H7 (cell line): ENCODE measurements at places on chromosomes 12 and 14.

DNA sequence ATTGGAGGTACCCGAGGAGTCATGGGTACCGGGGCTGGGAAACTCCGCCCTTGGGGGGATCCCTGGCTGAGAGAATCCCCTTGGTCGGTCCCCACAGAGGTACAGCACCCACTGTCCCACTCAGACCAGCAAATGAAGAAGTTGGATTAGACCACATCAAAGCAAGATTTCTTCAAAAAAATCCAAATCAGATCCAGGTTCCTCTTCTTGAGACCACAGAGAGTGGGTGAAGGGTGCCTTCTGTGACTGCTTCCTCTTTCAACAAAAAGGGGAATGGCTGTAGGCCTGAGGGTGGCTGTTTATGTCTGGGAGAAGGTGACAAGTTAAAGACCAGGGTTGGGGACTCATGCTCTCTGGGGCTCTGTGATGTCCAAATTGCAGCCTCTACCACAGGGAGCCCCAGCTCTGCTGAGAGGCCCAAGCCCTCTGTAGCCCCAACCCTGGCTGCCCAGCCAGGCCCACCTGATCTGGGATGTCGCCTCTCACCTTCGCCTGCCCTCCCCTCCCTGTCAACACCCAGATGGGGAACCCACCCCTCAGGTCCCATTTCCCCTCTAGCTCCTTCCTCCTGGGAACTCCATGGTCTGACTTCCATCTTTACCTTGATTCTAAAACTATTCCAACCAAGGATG is 50.9 kb downstream of the ZFP36L1 start:
- no peak for DNase-seq

DNA sequence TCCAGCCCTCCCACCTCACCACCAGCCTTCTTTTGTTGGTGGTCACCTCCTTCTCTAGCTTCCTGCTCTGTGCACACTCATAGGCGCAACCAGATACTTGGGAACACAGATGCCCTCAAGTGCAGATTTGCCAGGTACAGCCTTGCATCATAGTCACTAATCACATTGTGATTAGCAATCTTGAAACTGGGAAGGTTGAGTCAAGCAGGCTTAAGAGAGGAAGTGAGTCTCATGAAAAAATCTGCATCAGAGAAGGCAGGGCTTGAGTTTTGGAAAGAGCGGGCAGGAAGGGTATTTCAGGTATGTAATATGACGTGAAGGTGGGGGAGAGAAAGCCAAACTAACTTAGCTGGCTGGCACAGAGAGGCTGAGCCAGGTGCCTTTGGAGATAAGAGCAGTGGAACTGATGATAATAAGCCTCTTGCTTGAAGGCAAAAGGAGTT is 2.7 kb upstream of the RABGGTA start:
- DNase-seq, result no peak

DNA sequence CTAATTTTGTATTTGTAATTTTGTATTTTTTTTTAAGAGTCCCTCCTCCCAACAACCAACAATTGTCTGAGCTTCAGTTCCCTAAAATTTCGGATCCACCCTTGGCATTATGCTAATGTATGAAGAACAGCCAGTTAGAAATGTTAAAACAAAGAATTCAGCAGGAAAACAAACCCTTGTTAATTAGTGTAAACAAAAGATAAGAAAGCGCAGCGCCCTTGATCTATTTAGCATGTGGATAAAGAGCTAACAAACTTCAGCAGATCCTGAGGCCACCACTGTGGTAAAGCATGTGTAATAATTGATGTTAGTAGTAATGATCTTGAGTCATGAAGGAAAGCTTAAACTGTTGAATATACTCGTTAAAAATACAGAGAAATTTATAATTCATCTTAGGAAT is 199.8 kb downstream of the TMX1 start:
- DNase-seq, result no peak

DNA sequence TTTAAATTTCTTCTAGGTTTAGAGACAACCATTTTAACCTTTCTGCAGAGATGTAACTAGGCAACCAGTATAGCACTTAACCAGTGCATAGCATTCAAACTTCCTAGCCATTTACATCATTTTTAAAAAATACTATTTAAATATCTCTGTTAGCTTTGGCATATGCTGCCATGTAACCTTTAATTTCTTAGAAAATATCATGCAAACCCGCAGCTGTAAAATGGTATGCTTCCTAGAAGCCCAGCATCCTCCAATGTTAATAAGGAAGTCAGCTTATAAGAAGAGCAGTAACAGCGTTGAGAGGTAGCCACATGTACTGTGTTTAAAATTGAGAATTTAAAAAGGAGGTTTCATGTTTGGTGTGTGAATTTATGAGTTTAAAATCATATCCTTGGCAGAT is 22.8 kb downstream of the GNG2 start:
- DNase-seq, result no peak

- DNase-seq, result no peak
Observed at GRCh38 chr12:72631926-72632685, 359.9 kb downstream of the TRHDE start.

- no peak for DNase-seq
Observed at GRCh38 chr12:100830003-100830795, 35.6 kb downstream of the ANO4 start.

DNA sequence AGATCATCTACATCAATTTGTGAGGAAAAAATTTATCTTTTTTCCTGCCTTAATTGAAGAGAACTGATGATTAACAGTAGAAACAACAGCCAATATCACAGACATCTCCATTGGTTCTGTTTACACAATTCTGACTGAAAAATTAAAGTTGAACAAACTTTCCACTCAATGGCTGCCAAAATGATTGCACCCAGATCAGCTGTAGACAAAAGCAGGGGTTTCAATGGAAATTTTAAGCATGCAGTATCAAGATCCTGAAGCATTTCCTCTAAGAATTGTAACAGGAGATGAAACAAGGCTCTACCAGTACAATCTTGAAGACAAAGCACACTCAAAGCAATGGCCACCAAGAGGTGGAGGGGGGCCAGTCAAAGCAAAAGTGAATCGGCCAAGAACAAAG is 231.6 kb upstream of the KRR1 start:
- DNase-seq, result no peak

- DNase-seq, result no peak
Observed at GRCh38 chr12:18239526-18239925, 21.8 kb upstream of the PIK3C2G start.

DNA sequence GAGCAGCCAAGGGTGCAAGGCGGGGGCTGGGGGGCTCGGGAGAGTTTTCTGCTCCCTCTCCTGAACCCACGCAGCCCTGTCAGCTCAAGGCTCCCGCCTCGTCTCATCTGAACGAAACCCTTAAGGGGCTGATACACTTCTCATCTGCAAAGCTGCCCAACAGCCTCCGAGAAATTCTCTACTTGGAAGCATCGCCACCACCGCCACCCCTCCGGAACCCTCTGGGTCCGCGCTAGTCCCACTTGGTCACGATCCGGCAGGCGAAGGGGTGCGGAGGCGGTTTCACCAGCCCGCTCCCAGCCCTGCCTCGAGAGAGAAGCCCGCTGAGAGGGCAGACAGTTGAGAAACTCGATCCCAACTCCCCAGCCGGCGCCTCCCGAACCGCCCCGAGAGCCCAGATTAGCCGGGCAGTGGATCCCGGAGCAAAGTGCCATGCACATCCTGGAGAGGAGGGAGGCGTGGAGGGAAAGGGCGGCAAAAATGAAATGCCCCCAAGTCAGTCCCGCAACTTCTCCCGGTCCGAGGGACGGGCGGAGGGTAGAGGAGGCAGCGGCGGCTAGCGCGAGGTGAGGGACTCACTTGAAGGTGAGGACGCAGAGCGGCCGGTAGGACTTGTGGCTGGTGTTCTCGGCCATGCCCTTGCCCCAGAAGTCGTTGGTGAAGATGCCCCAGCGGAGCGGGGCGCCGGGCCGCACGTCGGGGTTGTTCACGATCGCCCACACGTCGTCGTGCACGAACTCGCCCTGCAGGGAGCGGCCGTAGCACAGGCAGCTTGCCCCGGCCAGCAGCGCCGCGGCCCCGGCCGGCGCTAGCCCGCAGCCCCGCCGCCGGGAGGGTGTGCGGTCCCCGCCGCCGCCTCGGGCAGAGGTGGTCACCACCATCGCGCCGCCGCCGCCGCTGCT is 620 bp downstream of the TMTC1 start:
- peak; percentile 73 for DNase-seq

- DNase-seq, result peak; percentile 89
Observed at GRCh38 chr12:70243510-70244371, 508 bp downstream of the CNOT2 start.

- no peak for DNase-seq
Observed at GRCh38 chr12:47033081-47033480, 46.3 kb upstream of the PCED1B start.

DNA sequence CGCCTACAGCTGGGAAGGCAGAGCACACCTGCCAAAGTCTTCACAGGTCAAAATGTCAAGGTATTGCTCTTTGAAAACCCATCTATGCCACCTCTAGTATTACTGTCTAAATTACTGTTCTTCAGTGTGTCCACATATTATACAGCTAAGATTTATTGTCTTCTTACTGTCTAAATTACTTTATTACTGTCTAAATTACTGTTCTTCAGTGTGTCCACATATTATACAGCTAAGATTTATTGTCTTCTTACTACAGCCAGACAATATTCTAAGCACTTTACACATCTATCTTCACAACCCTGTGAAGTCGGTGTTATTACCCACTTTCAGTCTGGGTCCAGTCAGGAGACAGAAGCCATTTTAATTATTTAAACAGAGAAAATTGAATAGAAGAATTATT is 173.9 kb downstream of the MYRFL start:
- no peak for DNase-seq

DNA sequence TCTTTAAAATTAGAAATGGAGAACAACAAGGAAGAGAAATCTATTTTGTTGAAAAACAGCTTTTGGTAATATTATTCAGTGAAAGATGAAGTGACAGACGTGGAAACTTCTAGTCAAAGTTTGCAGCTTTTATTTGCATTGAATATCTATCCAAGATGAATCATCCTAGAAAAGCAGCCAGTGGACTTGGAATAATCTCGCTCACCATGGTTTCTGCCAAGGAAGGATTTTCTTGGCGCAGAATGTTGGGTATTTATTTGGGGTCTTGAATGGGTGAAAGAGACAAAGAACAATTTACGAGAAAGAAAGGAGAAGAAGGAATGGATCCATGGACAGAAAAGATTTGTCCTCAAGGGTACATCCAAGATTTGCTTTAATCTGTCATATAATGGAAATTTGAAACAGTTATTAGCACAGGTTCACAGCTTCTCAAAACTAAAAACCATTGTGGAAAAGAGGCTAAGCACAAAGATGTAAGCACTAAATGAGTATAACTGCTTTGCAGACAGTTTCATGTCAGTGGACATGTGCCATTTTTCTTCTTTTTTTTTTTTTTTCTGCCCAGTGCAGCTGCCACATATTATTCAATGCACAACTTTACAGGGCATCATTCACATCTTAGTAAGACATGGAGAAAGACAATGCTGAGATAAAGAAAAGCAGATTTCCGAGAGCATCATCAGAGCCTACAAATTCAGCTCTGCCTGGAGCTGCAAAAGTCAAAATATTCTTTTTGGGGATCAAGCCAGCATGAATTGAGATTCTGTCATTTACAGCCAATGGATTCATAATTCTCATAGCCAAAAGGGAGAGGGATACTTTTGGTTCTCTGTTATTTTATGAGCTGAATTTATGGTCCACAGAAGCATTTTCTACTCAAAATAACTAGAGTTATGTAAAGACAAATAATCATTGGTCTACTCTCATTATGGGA is 333.7 kb downstream of the DAD1 start:
- no peak for DNase-seq

GRCh38 chr12:4112290-4112689 is 161.3 kb upstream of the CCND2 start:
- DNase-seq, result no peak

DNA sequence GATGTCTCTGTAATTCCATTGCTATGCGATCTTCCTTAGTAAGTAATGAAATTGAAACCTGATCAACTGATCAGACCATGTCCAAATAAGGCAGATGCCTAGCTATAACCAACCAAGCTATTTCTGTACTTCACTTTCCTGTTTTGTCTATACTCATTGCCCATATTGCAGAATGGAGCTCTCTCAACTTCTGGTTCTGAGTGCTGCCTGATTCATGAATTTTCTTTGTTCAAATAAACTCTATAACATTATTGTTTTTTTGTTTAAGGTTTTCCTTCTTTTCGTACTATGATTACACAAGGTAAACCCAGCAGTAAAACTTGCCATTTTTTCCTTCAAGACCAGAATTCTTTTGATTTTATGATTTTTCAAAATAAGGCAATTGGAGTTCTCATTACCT is 16.3 kb downstream of the COX16 start:
- DNase-seq, result no peak

GRCh38 chr14:83164016-83164415 is 1630.4 kb upstream of the SEL1L start:
- no peak for DNase-seq

GRCh38 chr14:53375599-53375998 is 222.5 kb upstream of the DDHD1 start:
- no peak for DNase-seq

GRCh38 chr12:89700191-89700810 is 8.3 kb downstream of the ATP2B1 start:
- no peak for DNase-seq

GRCh38 chr12:92226071-92226661 is 80.5 kb upstream of the BTG1 start:
- no peak for DNase-seq

DNA sequence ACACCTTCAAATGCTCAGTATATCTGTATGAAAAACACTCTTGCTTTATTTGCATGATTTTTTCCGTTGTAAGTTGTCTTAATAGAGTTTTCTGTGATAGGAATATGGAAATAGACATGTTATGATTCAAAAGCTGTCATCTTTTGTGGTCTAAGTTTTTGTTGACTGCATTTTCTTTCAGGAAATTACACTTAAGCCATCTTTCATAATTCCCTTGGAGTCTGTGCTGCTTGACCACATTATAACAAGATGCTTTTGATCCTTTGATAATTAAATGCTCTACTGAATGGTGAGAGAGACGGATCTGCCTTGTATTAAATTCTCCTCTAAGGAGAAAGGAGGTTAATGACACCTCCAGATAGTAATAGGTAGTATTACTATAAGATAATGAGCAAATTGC is 272.8 kb upstream of the DAAM1 start:
- DNase-seq, result no peak
